ENCODE measurements at places on chromosomes 16 and 17.
A peak's percentile ranks its signal among the peaks of the same experiment; 100 is the strongest.

DNA sequence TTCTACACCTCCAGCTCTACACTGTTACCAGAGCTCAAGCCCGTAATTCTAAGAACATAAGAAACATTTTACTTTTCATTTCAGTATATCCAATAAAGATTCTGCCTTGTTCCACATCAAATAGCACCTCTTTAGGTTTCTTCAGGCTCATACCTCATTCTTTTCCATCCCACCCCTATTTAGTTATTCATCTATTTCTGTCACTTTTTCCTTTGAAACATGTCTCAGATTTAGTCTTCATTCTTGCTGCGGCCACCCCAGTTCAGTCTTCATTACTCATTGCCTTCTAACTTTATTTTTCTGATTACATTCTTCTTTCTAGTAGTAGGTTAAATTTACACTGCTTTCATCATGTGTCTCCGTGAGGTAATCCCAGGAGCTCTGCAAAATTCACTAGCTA lies 33.5 kb downstream of the PPM1E start:
- peak; percentile 24 for DNase-seq

DNA sequence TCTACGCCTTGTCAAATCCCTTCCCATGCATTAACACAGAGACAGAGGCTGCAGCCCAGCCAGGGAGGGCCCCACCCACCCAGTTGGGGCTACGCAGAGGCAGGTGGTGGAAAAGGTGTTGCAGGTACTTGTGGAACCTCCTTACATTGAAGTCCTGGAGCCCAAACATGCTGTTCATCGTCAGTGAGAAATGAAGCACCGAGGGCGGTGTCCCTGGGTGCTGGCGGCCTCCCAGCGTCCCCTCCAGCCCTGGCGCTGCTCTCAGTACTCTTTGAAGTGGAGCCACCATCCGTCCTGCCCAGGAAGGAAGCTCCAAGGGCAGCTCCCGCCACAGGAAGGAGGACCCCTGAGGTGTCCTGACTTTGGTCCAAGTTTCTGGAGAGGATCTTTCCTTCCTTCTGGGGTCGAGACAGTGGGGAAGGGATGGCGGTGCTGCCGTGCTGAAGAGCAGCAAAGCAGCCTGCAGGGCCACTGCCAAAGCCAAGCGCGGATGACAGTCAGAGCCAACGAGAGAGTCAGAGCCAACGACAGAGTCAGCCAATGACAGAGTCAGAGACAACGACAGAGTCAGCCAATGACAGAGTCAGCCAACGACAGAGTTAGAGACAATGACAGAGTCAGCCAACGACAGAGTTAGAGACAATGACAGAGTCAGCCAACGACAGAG lies 23.4 kb downstream of the LMF1 start:
- DNase-seq = no peak

DNA sequence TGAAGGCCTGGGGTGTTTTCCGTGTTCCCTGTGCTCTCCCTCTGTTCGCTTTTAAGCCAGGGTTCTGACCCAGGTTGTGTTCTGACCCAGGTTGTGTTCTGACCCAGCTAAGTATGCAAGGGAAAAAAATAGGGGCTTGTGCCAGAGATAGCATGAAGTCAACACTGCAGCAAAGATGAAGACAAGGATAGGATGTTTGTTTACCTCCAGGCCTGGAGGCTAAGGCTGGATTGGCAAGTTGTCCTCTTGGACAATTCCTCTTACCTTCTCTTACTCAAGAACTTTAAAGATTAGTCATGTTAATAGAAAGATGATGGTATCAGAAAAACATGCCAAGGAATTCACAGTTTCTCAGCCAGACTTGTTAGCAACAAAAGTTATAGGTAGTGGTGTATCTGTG lies 19.4 kb downstream of the LYRM9 start:
- no peak for DNase-seq

GRCh38 chr16:69270395-69270794 lies 40.8 kb upstream of the VPS4A start:
- DNase-seq = no peak

DNA sequence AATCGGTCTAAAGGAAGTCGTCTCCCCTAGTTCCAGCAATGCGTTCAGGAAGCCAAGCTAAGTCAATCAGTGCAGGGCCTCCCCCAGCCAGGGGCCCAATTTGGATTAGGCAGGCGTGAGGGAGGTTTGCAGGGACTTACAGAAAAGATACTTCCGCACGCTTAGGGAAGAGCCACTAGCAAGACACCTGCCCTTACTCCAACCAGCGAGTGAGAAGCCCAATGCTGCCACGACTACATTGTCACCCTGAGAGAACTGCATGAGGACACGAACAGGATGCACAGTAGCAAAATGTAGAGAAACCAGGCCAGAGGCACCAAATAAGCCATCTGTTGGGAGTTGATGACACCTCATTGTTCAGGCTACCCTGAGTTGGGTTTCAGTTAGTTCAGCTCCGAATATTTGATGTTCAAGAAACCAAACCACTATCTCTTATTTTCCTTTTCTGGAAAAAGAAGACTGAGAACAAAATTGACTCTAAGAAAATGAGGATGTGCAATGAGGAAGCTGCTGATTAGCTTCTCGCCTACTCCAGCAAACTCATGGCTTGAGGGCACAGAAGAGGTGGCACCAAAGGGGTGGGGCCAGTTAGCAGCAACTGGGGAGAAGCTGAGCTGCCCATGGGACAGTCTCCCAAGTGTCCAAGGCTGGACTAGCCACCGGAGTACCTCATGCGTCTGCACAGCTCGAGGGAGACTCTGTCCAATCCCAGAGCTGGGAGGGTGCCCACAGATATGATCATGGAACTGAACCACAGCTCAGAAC lies 29.3 kb downstream of the TK2 start:
- peak; percentile 36 for DNase-seq

- peak; percentile 6 for DNase-seq
These were observed 5.8 kb downstream of the SCGB1C2 start for GRCh38 chr17:142876-143784.

DNA sequence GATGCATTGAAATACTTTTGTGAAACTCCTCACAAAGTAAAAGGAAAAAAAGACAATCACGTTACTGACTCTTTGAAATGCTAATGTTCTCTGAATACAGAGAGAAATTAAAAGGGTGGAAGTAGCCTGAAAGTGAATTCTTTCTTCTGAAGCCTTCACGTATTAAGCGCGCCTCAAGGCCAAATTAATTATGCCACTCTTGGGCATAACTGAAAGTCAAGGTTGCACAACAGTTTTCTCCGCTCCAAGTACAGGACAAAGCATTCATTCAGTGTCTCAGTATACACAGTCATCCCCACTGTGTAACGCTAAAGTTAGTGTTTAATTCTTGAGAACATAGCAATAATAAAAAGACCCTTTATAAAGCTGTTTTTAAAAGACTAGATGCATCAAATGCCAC lies 21.5 kb downstream of the PARN start:
- no peak for DNase-seq

DNA sequence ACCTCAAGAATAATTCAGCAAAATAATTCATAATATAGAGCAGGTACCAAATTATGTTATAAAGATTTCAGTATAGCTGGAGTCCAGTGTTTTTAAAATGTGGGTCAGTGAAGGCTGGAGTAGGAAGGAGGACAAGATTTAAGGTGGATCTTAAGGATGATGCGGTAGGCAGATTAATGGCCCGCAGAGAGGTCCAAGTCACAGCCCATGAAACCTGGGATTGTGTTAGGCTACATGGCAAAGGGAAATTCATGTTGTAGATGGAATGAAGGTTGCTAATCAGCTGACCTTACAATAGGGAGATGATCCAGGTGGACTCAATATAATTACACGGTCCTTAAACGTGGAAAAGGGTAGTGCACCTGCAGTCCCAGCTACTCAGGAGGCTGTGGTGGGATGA lies 6.2 kb upstream of the IRF8 start:
- no peak for DNase-seq

- no peak for DNase-seq
These were observed 166.8 kb upstream of the CHMP6 start for GRCh38 chr17:80824549-80825470.

DNA sequence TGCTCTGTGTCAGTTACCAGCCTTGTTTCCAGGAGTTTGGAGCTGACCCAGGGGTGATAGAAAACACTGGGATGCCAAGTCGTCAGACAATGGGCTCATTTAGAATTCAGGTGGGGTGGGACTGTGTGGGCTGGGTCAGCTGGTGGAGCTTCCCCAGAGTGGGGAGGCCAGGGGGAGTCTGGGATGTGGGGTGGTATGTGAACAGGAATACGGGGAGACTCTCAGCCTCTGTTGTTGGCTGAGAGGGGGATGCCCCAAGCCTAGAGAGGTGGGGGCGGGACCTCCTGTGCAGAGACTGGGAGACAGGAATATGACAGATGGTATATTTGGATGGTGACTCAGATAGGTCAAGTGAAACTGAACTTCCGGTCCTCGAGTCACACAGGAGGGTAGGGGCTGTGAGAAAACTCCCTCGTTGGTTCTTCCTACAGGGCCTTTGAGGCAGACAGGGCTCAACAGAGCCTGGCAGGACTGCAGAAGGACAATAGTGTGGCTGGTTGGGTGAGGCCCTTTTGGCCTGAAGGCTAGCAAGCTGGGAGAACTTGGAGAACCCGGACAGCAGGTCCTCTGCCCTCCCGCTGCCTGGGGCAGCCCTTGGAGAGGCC lies 23.7 kb downstream of the CDH1 start:
- peak; percentile 84 for DNase-seq

DNA sequence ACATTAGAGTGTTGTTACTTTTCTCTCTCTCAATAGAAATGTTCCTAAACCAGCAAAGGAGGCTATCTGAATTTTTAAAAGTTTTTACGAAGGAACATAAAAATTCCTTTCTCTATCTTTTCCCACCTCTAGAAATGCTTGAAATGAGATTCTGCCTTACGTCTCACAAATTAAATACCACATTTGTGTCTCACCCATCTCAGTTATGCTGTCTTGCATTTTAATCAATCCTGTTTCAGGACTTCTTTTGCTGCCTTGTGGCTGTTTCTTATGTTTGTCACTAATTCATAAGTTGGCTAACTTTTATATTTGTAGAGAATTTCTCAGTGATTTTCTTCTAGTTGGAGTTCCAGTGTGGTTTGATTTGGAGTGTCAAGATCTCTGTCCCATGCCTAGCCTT lies 3.5 kb downstream of the OMG start:
- no peak for DNase-seq

DNA sequence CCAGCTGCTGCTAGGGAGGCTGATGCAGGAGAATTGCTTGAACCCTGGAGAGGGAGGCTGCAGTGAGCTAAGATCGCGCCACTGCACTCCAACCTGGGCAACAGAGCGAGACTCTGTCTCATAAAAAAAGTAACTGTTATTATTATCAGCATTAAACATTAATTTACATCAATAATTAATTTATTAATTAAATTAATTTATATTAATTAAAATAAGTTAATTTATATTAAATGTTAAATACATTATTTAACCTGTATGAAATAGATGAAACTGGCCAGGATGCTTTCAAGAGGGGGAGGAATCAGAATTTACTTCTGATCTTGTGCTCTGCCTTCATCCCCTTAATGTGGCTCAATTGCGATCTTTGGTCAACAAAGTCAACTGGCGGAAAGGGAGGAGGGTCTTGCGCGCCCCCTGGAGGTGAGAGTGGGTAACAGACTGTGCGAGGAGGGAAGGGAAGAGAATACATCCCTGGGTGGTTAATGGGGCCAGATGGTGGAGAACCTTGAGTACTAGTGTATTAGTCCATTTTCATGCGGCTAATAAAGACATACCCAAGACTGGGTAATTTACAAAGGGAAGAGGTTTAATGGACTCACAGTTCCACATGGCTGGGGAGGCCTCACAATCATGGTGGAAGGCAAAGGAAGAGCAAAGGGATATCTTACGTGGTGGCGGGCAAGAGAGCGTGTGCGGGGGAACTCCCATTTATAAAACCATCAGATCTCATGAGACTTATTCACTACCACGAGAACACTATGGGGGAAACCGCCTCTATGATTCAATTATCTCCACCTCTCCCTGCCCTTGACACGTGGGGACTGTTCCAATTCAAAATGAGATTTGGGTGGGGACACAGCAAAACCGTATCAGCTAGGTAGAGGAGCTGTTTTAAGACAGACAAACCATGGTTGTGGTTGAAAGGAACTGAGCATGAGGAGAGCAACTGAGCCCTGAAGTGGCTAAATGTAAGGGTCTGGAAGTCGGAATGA lies 15.7 kb upstream of the CPPED1 start:
- peak; percentile 88 for DNase-seq

DNA sequence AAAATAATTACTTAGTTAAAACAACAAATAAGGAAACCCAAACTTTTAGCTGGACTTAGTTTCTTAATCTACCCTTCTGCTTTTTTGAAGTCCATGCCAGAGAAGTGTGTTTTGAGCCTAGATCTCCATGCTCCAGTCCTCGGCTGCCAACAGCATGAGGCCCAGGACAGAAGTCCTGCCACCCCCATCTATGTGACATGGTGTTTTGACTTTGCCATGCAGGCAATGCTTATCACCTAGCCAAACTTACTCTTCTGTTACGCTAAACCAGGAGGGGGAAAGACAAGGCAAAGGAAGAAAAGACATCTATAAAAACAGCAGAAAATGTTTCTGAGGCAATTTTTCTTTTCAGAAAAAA lies 119.5 kb downstream of the PARN start:
- DNase-seq = no peak

- DNase-seq = no peak
These were observed 212.5 kb upstream of the XYLT1 start for GRCh38 chr16:17683281-17683680.

- DNase-seq = no peak
These were observed 21.5 kb upstream of the SKAP1 start for GRCh38 chr17:48451489-48451888.

All from activated CD4-positive, alpha-beta memory T cell treated with anti-CD3 and anti-CD28 coated beads for 36 hours (primary cell).